ENCODE measurements at places on chromosomes 3 and 15.

- no peak for DNase-seq
Observed at GRCh38 chr3:179373938-179374337, 26.4 kb downstream of the MFN1 start.

DNA sequence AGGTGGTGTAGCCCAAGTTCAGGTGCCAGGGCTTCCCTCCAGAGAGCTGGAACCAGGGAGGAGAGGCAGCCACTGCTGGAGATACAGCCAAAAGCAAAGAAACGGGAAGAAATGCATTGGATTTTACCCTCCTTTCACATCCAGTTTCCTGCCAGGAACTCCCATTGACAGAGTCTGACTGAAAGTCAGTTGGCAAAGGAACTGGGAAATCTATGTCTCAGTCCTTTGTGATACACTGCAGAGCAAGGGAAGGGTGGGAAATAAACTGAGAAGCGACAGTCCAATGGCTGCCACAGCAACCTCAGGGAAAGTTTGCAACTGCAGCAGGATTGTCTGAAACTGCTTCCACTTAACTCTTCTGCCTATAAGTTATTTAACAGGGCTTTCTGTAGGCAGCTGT, 142.6 kb downstream of the SATB1 start:
- DNase-seq: no peak

DNA sequence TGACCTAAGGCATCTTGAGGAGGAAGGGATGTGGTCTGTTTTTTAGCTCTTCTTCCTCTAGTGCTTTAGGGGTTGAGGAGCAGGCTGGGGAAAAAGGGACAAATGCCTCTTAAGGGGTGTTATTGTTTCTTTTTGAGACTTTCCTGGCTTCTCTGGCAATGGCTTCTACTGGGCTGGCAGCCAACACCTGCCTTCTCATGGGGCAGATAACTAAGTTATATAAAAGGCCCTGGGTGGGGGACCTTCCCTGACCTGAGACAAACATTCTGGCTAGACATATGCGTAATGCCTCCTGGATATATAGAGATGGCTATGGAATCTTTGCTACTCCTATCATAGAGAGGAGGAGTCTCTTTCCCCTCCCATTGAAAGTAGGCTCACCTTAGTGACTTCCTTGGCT, 179.2 kb upstream of the PROK2 start:
- no peak for DNase-seq

- DNase-seq: no peak
Observed at GRCh38 chr3:42546691-42547213, 35.0 kb downstream of the SEC22C start.

DNA sequence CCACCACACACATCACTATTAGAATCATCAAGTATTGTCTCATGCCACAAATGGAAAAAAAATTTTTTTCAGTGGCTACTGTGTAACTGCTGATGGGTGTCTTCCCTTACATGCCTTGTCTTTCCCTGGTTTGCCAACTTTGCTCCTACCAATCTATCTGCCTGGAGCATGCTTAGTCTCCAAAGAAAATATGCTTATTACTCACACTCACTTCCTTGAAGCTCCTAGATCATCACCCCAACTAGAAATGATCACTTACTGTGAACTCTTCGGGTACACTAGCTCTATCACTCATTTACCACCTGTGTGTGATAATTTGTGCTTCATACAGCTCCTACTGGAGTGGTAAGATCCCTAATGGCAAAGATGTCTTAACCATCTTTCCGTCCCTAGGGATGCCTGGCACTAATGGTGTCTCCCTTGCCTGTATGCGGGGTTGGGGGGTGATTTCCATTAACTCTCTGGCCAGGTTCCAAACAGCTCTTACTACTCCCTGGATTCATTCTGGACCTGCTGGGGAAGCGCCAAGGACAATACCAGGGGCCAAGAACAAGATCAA, 799 bp downstream of the VPS33B start:
- no peak for DNase-seq

DNA sequence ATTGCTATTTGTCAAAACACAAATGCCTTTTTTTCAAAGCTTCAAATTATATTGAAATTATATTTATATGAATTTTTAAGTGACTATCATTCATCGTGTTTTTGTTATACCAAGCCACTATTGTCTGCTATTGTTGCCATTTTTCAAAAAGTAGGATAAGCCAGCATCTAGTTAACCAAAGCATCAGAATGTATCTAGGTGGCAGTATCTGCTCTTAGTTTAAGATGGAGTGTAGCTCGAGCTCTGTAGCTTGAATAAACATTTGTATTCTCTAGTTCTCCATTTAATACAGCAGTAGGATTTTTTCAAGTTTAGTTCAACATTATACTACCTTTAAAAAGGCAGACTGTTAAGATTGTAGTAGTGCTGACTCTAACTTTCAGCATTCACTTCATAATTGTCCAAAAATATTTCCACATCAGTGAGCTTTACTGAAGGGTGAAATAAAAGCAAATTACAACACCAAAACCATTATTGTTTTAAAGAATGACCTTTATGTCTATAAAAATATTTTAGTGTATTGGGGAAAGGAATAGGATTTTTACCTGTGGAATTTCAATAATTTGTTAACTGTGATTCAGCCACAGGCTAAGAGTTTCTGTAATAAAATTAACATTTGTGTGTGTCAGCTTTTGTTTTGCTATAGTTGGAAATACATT, 19.6 kb upstream of the C15orf61 start:
- no peak for DNase-seq

- DNase-seq: no peak
Observed at GRCh38 chr3:134792700-134793099, 2.4 kb upstream of the EPHB1 start.
